Suprapubic skin (tissue), 4 donors: ENCODE measurements at places on chromosomes 4 and X.

DNA sequence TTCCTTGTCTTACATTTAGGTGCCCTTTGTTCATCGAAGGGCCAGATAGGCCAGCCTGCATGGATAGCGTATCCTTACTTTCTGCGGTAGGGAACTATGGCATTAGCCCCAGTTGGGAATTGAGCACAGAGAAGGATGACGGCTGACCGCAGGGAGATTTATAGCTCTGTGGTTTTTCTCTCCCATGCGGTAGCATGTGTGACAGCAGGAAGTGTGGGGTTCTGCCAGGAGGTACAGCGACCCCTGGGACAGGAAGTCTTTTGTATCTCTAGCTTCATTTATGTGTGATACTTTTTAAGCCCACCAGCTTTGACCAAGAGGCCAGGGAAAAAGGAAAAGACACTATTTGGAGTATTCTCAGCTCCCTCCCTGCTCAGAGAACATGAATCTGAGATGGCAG, 33.1 kb downstream of the GAB3 start:
- DNase-seq, result no peak
- no peaks in the 10 kb centered on the region for H3K4me1 ChIP-seq
- no peak overlapping the region for H3K27ac ChIP-seq
- H3K4me3 ChIP-seq, result no peak overlapping the region
- H3K27me3 ChIP-seq, result no peaks in the 10 kb centered on the region

- DNase-seq, result no peak
- no peaks in the 10 kb centered on the region for H3K27me3 ChIP-seq
- H3K36me3 ChIP-seq, result no peaks in the 10 kb centered on the region
These were observed 23.1 kb downstream of the SEL1L3 start for GRCh38 chr4:25839687-25840086.

DNA sequence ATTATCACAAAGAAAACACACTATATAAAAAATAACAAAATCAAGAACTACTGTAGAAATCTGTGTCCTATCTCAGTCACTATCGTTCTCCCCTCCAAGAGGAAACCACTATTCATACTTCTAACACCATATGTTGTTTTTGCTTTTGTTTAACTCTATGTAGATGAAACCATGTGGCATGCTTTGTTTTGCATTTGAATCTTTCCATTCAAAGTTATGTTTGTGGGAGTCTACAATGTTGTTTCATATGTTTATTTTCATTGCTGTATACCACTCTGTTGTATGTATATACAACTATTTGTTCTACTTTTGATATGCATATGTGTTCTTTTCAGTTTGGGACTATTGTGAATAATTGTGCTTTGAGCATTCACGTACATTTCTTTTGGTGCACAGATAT, 116.1 kb downstream of the PABPC4L start:
- H3K4me3 ChIP-seq, result no peak overlapping the region
- no peaks in the 10 kb centered on the region for H3K4me1 ChIP-seq
- H3K36me3 ChIP-seq, result no peaks in the 10 kb centered on the region

GRCh38 chrX:118679290-118679689, 48.1 kb upstream of the IL13RA1 start:
- no peaks in the 10 kb centered on the region for H3K4me1 ChIP-seq
- no peak overlapping the region for H3K27ac ChIP-seq
- no peak for DNase-seq

DNA sequence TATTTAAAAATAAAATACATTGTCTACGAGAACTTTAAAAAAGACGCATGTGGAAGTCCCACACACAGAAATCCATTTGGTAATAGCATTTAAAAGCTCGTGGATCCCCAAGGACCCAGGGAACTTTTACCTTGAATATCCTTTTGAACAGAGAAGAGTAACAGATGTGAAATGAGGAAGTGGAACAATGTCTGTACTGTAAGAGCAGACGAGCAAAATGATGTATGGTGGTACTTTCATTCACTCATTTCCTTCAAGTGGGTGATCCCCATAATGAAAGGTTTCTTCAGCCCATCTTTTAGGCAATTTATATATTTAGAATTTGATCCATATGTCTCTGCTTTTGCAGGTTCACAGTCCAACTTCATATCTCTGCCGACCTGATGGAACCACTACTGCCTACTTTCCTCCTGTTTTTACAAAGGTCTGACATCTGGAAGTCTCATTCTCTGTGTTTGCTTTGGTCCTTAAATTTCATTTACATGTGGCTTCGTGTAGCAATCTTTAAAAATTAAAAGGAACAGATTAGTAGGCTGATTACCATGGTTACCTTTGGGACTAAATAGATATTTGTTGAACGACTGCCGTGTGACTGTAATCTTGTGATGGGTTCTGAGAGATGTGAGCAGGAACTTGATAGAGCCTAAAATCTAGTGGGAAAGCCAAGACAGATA, 188.4 kb downstream of the PALLD start:
- no peak overlapping the region for H3K4me3 ChIP-seq
- no peaks in the 10 kb centered on the region for H3K27me3 ChIP-seq
- H3K4me1 ChIP-seq, result no peaks in the 10 kb centered on the region

DNA sequence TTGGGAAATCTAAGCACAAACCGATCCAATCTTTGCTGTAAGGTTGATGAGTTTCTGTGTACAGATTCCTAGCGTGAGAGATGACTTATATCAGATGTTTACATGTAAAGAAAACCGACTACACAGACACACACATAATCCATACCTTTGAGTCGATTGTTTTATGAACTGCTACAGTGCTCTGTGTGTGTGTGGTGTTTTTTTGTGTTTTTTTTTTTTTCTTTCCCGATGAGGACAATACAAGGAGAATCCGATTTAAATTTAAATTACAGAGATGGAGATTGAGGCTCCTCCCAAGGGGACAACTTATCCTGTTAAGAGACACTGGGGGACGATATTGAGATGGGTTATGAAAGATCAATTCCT, 461 bp upstream of the SLC9A6 start:
- DNase-seq, result no peak
- peak overlapping the region; percentile 71 for H3K4me3 ChIP-seq
- H3K36me3 ChIP-seq, result no peaks in the 10 kb centered on the region
- H3K27ac ChIP-seq, result peak overlapping the region; percentile 77
- no peaks in the 10 kb centered on the region for H3K27me3 ChIP-seq

DNA sequence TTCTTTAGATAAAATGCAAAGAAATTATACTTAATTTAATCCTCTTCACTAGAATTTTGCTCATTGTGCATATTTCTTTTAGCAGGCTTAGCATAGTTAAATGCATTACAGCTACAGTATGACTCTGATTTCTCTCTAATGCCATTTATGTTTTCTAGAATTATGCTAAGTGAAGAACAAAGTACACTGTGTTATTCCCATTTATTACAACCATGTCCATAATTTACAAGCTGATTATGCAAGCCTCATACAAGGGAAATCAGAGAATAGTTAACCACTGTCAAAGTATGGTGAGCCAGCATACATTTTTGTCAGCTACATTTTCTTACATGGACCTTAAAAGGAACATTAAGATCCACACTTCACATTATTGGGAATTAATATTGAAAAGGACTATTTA, 99.1 kb downstream of the MAB21L2 start:
- no peak overlapping the region for H3K4me3 ChIP-seq
- no peaks in the 10 kb centered on the region for H3K36me3 ChIP-seq
- no peaks in the 10 kb centered on the region for H3K27me3 ChIP-seq
- no peak for DNase-seq
- no peak overlapping the region for H3K27ac ChIP-seq
- no peaks in the 10 kb centered on the region for H3K4me1 ChIP-seq

DNA sequence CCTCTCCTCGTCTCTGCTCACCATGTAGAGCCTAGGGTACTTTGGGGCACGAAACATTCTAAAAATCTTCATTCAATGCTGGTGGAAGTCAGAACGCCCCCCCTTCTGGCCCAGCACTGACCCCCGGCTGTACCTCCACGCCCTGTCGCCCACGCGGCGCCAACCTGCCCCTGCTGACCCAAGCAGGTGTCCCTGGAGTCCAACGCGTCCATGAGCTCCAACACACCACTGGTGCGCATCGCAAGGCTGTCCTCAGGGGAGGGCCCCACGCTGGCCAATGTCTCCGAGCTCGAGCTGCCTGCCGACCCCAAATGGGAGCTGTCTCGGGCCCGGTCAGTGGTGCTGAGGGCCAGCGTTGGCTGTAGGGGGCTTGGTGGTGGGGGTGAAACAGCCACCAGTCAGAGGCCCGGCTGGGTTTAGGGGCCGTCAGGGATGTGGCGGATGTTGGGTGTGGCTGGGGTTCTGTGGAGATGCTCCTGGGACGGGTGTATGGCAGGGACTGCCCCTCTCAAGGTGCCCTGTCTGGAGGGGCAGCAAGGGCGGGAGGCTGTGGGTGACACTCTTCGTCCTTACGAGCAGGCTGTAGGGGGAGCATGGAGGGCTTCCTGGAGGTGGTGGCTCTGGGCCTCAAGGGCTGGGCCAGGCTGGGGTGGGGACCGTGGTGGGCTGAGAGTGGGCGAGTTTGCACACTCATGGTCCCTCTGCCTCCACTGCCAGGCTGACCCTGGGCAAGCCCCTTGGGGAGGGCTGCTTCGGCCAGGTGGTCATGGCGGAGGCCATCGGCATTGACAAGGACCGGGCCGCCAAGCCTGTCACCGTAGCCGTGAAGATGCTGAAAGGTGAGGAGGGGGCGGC, 11.8 kb downstream of the FGFR3 start:
- peaks cover 3% of the 10 kb centered on the region for H3K36me3 ChIP-seq
- DNase-seq, result no peak
- no peaks in the 10 kb centered on the region for H3K27me3 ChIP-seq
- H3K27ac ChIP-seq, result no peak overlapping the region

DNA sequence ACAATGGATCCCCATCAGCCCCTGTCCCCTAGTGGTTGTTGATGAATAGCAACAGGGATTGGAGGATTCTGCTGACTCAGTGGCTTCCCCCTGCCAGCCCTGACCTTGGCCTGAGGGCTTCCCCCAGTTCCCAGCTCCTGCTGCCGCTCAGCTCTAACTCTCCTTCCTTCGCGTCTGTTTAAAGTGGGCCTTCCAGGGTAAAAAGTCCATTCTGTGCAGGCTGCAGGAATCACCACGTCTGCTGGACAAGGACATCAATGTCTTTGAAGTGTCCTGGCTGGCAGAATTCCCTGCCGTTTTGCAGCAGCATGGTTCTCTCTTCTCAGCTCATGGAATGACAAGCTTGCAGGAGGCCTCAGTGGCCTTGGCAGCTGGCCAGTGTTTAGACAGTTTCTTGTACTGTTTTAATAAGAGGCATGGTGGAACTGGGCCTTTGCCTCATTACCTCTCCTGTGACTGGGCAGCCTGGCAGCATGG, 152.5 kb upstream of the STX18 start:
- H3K27ac ChIP-seq, result no peak overlapping the region
- no peaks in the 10 kb centered on the region for H3K36me3 ChIP-seq
- no peak for DNase-seq
- no peaks in the 10 kb centered on the region for H3K4me1 ChIP-seq
- no peaks in the 10 kb centered on the region for H3K27me3 ChIP-seq
